ENCODE measurements at places on chromosomes 11 and 22.

DNA sequence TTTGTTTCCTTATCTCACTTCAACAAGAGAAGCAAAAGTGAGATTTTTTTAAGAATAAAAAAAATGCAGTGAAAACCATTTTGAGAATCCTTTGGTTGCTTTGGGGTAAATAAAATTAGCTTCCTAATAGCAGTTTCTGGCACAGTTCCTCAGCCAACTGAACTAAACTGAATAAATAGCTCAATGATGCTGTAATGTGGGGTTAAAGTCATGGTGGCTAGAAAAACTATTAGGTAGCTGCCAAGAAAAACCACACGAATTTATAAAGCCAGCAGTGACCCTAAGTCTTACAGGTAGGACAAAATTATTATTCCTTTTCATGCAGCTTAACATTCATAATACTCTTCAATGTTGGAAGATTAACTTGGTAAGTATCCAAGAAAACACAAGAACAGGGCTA lies 142.4 kb downstream of the APIP start:
- no peak for DNase-seq

DNA sequence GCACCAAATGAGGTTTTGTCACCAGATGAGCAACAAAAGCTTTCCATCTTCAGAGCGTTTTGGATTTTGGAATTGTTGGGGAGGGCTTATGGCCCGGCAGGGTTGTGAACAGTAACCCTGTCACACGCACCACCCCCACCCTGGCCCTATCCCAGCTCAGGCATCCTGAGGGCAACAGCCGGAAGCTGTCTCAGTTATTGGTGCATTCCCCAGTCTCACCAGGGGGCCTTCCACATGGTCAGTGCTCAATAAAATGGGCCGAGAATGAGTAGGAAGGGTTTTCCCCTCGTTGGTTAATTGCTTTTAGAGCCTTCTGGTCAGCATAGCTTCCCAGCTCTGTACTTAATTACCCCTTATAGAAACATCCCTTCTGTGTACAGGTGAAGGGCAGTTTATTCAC lies 46.0 kb downstream of the LRP5 start:
- no peak for DNase-seq

DNA sequence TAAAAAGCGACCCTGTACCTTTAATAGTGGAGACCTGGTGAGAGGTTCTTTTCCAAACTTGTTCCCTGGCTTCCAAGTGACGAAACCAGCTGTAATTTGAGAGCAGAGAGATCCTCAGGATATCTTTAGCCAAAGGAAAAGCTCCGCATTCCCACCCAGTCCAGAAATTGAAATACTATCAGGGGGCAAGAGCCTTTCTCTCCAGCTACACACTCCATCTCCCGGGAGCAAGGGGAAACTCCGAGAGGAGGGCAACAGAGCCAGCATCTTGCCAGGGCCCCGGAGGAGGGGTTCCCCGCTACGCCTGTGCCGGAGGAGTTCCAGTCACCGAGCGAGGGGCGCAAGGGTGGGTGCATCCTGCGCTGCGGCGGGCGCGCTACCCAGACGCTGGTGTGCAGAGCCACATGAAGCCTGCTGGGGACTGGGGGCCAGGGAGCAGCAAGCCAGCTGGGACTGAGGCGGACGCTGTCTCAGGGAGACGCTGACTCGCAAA lies at the start of gene FIBIN:
Gene FIBIN (plus strand): TSS at position 148 of the 493 bp plus-strand sequence. CDS start 415 bp downstream, outside the sequence.
- no peak for DNase-seq

DNA sequence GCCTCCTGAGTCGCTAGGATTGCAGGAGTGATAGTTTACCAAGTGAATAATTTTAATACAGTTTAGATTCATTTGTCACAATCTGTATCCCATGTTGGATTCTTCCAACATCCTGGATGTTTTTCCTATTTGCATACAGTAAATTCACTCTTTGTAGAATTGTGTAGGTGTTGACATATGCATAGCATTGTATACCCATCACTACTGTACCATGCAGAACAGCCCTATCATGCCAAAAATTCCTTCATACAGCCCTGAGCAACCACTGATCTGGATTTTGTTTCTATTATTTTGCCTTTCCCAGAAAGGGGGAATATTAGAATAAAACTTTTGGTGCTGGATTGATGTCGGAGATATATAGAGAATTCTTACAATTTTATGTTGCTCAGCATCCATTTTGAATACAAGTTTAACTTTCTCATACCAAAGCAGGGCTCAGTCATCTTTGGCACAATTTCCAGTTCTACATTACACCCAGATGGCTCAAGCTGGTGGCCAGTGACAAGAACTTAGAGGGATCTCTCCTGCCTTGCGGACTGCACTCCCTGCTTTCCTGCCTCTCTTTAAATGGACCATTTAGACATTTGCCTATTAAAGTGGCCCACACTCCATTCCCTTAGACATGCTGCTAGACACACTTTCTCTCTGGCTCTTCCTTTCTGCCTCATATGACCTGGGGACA lies 45.4 kb upstream of the CFAP300 start:
- no peak for DNase-seq

GRCh38 chr11:110972640-110973039 lies 260.4 kb upstream of the ARHGAP20 start:
- no peak for DNase-seq

GRCh38 chr11:70517203-70517602 lies 118.9 kb downstream of the CTTN start:
- no peak for DNase-seq

DNA sequence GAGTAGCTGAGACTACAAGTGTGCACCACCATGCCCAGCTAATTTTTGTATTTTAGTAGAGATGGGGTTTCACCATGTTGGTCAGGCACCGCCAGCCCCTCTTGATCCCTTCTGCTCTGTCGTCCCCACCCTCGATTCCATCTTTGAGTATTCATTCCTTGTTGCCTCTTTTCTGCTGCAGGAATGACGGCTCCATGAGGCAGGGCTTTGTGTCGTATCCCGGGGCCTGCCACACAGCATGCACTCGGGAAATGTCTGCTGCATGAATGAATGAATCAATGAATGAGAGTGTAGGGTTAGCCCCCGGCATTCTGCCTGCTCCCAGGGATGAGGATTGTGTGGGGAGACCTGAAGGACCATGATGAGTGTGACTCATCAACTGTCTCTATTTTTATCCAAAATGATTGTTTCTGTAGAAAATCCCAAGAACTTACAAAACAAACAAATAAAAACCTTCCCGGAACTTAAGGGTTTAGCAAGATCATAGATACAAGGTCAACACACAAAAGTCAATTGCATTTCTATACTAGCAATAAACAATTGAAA lies 54.6 kb upstream of the SLC22A12 start:
- no peak for DNase-seq

GRCh38 chr11:10474551-10474950 lies 19.5 kb downstream of the AMPD3 start:
- no peak for DNase-seq
